ENCODE measurements at places on chromosomes 7 and 10.

DNA sequence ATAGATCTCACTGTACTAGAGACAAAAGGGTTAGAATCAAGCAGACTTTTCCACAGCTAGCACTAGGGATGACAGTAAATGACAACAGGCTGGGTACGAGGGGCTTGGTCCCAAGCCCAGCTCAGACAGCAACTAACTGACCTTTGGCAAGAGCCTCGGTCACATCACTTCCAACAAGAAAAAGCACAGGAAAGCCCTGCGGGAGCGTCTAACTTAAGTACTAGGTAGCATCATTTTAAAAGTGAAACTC lies 22.8 kb downstream of the CALML3 start:
- DNase-seq = no peak

GRCh38 chr10:11162828-11163599 lies 145.3 kb downstream of the CELF2 start:
- DNase-seq = peak; percentile 58

DNA sequence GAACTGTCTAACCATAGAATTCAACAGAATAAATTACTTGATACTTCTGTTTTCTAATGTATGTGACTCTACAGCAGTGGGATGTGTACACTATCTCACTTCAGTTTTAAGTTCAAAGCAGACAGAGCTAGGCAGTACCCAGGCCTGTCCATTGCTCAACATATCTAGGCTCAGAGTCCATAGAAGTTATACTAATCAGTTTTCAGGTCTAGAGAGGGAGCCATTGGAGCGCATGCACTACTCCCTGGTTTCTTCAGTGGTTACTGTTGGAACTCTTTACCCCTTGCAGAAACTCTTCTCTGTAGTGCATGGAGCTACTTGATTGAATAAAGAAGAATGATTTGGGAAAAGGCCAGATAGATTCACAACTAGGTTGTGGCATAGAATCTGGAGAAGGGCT lies 4.4 kb downstream of the CD36 start:
- no peak for DNase-seq

GRCh38 chr7:117219485-117219884 lies 103.4 kb downstream of the WNT2 start:
- no peak for DNase-seq

GRCh38 chr7:91240376-91240941 lies 23.8 kb upstream of the FZD1 start:
- DNase-seq = no peak

GRCh38 chr10:110216240-110216639 lies 8.8 kb downstream of the MXI1 start:
- DNase-seq = no peak

DNA sequence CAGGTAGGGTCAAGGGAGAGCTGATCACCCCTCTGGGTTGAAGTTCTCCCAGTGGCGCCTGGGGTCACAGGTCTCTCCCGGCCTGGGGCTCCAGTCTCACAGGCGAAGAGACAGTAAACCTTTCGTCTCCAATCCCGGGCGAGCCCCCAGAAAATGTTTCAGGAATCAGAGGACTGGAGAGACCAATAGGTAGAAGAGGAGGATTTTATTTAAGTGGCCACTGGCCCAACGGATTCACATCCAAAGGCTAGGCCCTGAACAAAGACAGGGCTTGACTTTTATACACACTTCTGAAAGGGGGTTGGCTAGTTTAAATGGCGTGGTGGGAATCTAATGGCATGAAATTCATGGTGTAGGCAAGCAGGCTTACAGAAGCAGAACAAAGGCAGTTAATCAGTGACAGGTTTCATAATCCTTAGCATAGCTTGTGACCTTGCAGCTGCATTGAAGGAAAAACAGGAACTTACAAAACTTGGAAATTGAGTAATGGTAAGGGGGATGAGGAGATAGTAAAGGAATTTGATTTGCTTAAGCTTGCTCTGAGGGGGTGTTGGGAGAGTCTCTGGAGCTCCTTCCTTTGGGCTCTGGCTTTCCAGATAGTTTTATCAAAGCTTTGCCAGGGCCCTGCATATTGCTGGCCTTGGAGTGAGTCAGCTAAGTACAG lies 105.5 kb downstream of the TRIM24 start:
- DNase-seq = no peak

- DNase-seq = peak; percentile 20
Observed at GRCh38 chr7:155380221-155380861, 77.6 kb upstream of the EN2 start.

- no peak for DNase-seq
Observed at GRCh38 chr7:87866089-87866488, 10.1 kb downstream of the SLC25A40 start.

- no peak for DNase-seq
Observed at GRCh38 chr10:128422190-128422589, 296.0 kb upstream of the MKI67 start.

DNA sequence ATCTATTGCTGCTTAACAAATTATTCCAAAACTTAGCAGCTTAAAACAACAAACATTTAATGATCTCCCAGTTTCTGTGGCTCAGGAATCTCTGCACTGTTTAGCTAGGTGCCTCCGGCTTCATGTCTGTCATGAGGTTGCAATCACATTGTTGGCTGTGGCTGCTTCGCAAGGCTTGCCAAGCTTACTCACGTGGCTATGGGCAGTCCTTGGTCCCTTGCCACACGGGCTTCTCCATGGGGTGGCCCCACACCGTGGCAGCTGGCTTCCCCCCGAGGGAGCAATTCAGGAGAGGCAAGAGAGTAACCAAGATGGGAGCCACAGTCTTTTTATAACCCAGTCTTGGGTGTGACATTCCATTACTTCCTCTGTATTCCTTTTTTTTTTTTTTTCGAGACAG lies 67.4 kb downstream of the NEURL1 start:
- no peak for DNase-seq

DNA sequence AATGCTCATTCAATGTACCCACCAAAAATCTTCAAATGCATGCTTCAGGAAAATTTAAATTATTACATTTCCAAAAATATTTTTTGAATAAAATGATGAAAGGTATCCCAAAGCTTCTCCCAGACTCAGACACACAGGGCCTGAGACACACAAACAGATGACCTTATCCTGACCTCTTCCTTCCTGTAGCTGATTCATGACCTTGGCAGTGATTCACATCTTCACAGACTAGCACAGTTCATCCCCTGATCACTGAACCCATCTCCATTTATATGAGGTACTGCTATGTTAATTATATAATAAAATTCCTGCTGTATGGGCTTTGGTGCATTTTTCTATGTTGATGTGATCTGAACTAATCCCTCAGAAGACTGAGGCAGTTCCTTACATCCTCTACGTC lies 265.0 kb upstream of the GLI3 start:
- DNase-seq = no peak

- no peak for DNase-seq
Observed at GRCh38 chr7:156943091-156944041, 6.1 kb upstream of the NOM1 start.

- no peak for DNase-seq
Observed at GRCh38 chr10:77609781-77610272, 27.8 kb downstream of the KCNMA1 start.

GRCh38 chr7:65477326-65477725 lies 103.7 kb downstream of the ZNF92 start:
- DNase-seq = no peak

All from stimulated activated CD8-positive, alpha-beta memory T cell treated with anti-CD3 and anti-CD28 coated beads, Interleukin-7, amount 100 ng/mL, for 1 hour (primary cell).